Activated CD4-positive, alpha-beta T cell treated with anti-CD3 and anti-CD28 coated beads, Interleukin-2, amount 50 U/mL, for 1 hour (primary cell): ENCODE measurements at places on chromosomes 1 and 21.

DNA sequence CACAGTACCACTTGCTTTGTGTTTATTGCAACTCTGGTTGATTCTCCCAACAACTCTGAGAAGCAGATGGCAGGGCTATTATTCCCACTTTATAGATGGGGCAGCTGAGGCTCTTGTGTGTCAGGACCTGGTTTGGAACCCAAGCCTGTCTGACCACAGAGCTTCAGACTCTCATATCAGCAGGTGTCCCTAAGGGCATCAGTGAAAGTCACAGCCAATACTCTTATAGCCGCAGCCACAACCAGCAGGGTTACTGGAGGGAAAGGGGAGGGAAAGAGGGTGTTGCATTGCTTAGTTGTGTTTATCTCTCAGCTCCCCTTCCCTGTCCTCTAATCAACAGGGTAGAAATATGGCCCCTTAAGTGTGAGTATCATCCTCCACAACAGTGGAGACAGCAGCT lies 304.0 kb downstream of the RRAGC start:
- DNase-seq, result no peak

DNA sequence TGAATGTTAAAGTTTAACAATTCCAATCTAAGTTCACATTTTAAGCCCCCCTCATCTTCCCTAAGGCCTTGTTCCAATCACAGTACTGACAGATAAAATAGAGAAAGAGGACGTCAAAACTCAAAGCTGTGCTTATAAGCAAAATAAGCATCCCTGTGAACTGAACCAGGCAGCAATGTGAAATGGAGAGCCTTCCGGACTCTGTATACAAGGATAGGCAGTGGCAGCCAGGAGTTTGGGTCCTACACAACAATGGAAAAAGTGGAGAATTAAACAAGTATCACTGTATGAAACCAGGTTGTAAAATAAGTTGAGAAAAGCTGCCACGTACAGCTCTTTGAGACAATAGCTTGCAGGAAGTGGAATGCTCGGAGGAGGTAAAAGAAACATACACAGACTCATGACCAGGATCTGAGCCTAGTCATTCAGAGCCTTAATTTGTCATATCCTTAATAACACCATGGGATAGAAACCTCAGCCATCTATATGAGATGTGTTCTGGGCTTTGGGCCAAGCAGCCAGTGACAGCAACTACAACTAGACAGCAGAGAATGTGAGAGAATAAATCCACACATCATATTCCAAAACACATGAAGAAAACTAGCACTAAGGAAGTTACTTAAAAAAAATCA lies 55.2 kb upstream of the PALMD start:
- DNase-seq, result no peak

DNA sequence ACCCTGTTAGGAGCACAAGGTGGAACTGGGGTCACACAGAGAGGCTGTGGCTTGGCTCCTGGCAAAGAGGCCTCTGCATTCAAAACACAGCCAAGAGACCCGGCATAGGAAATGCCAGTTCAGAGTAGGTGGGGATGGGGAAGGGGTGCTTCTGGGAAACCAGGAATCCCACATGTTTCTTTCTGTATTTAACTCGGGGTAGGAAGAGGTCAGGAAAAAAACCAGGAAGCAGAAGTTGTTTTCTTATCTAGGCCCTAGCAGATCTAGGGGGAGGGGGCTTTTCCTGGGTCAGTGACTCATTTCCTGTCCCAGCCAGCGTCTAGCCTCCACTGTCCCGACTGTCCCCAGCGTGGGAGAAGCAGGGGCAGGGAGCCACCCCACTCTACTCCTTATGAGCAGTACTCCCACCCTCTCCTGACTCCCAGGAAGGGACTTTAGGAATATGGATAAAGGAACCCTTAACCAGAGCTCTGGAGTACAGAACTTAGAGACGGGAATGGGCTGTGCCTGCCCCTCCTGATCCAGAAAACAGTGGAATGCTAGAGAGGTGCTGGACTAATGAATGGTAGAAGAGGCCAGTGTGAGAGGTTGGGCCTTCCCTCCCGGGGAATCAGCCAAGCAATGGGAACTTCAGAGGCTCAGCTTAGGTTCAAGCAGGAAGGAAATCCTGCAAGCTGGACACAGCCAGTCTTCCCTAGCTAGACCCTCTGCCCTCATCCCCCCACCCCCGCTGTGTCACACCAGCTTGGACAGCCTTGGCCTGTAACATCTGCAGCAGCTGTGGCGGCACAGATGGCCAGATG lies 5.7 kb downstream of the FHL3 start:
- DNase-seq, result no peak

- DNase-seq, result peak; percentile 72
Measured at GRCh38 chr1:155255243-155256007, at the start of gene ENTREP3. Gene ENTREP3, minus strand, starts transcription at chr1:155255483. Its CDS starts 606 bp downstream, at chr1:155254877.

- DNase-seq, result no peak
Measured at GRCh38 chr1:152870831-152871730, 7.0 kb upstream of the SMCP start.

DNA sequence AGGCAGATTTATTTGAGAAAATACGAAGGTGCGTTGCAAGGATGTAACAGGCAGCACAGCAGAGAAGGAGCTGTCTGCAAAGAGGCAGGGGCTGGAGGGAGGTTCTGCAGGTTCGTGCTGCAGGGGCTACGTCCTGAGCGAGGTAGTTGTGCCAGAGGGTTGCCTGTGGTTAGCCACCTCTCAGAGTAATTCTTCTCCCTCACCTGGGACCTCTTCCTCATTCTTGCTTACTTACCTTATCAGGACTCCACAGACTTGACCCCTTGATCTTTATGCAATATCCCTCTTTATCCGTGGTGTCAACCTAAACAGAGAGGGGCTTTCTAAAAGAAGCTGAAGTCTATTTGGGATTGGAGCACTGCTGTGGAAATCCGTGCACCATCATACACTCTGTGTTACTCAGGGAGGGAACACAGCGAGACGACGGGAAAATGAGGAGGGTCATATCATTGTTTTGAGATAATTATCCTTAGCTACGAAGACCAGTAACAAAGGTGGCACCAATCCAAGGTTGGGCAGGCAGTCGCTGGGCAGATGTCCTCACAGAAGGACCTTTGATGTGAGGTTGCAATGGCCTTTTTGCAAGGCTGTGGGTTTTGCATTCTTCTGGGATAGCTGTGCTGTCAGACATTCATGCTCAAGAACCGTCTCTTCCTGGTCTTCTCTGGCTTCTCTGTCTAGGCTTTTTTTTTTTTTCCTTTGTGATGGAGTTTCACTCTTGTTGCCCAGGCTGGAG lies 82.8 kb downstream of the WDR4 start:
- DNase-seq, result no peak

DNA sequence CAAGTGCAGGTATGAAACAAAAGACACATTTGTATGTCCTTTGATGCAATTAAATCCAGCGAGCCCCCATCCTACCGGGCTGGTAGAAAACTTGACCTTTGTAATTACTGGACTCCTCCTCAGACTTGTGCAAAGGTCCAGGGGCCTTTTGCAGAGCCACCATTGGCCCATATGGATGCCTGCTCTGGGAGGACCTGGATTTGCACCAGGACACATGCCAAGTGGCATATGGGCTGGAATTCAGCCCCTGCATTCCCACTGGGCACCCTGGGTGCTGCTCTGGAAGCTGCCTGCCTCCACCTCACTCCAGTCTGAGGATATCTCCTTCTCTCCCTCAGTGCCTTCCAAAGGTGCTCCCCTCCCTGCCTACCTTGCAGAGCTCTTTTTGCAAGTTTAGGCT lies 36.0 kb downstream of the LACTBL1 start:
- no peak for DNase-seq

- no peak for DNase-seq
Measured at GRCh38 chr21:43913928-43914327, 48.9 kb downstream of the AGPAT3 start.

- no peak for DNase-seq
Measured at GRCh38 chr1:196910215-196910614, 22.4 kb downstream of the CFHR4 start.

DNA sequence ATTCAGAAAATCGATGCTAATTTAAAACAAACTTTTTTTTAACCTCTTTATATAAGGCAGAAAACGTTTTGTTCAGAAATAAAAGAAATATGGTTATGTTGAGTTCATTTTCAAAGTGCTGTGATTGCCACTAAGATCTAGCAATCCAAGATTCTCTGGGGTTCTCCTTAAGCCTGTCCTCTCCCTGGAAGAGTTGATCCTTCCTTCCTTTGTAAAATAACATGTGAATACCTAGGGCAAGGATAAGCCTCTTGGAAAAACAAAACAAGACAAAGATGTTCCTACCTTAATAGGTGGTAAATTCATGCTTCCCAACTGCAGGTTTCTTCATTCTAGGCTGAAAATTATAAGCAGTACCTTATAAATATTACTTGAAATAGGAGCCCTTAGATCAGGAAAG lies 18.0 kb upstream of the FOXD3 start:
- DNase-seq, result no peak

GRCh38 chr1:19049128-19049768 lies 92.8 kb upstream of the IFFO2 start:
- no peak for DNase-seq

GRCh38 chr1:185069202-185069772 lies 23.9 kb downstream of the RNF2 start:
- DNase-seq, result no peak

GRCh38 chr1:91885716-91886506 lies at the start of gene TGFBR3:
Gene TGFBR3, minus strand, starts transcription at chr1:91886151. Its CDS starts 24,620 bp downstream, at chr1:91861531.
- peak; percentile 73 for DNase-seq

DNA sequence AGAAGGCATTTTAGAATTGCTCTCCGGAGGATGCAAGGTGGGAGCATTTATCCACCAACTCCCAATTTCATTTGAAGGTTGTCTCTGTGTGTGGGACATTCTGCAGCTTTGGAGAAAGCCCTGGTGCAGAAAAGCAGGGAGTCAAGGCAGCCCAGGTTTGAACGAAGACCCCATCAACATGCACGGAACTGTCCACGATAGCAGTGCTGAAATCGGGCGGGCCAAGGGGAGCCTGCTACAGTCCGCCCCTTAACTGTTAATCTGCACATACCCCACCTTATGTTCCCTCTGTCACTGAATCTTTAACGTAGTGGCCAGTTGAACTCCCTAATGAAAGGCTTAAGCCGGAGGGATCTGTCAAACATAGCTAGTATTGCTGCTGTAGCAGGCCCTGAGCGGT lies 68.8 kb upstream of the C1orf174 start:
- DNase-seq, result no peak

DNA sequence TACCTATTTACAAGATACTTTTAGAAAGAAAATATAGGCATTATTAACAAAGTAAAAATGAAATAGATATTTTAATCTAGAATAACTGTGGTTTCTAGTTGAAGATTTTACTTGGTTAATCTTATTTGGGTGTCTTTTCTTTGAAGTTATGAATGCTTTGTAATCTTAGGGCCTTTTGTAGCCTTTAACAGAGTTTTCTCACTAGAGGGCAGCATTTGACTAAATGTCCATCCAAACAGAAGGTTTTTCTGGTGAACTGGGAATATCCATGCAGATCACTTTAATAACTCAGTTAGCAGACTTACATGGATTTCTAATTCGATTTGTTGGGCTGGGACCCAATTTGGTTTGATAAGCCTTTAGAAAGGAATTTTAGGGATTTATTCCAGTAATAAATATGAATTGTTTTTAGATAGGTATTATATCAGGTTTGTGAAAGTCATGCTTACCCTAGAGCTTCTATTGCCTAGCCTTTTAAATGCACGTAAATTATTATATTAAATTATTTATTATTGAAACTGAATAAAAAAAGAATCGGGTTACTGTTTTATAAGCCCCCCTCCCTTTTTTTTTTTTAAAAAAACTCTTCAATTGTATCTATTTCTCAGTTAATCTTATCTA lies 119.7 kb downstream of the ZNF326 start:
- no peak for DNase-seq

DNA sequence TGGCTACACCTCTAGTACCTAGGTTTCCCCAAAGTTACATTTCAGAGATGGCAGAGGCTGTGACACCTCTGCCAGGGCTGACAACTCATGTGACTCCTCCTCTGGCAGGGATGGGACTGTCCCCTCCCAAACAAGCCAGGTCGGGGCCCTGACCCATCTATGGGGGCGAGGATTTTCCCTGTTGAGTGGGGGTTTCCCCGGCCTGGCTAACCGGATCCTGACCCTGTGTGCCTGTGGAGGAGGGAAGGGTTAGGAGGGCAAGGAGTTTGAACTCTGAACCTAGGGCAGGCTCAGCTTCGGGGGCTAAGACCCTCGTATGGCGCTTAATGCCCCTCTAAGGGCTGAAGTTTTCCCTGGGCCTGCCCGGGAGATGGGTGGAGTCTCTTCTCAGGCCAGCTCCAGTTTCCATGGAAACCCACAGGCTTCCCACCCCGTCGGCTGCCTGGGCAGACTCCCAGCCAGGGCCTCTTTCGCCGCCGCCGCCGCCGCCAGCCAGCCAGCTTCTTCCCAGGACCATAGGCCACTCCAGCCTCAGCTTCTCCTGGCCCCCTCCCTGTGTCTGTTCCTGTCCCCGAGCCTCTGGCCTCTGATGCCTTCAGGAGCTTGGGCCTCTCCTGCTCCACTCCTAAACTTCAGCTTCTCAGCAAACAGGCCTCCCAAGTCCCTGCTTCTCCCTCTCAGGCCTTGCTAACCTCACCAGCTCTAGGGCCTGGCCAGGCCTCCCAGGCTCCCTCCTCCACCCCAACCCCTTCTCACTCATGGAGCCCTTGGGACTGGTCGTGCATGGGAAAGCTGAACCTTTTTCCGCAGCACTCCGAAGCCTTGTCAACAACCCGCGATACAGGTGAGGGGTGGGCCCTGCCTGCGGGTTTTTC lies at the start of gene BTBD19:
Gene BTBD19 (plus strand): TSS at position 461 of the 875 bp plus-strand sequence. CDS start 298 bp downstream, at position 759.
- DNase-seq, result peak; percentile 31

GRCh38 chr1:158649052-158649451 lies 37.5 kb downstream of the SPTA1 start:
- no peak for DNase-seq

DNA sequence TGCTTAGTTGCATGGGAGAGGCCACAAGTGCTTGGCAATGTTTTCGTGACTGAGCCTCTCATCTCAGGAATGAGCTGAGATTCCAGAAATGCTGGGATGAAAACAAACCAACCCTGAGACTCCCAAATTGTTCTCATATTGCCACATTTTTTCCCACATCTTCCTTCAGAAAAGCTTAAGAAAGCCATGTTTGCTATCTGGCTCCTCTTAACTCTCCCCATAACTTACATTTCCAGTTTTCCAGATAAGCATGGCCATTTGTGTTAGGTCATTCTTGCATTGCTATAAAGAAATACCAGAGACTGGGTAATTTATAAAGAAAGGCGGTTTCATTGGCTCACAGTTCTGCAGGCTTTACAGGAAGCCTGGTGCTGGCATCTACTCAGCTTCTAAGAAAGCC lies 17.2 kb downstream of the DSCAM start:
- no peak for DNase-seq

DNA sequence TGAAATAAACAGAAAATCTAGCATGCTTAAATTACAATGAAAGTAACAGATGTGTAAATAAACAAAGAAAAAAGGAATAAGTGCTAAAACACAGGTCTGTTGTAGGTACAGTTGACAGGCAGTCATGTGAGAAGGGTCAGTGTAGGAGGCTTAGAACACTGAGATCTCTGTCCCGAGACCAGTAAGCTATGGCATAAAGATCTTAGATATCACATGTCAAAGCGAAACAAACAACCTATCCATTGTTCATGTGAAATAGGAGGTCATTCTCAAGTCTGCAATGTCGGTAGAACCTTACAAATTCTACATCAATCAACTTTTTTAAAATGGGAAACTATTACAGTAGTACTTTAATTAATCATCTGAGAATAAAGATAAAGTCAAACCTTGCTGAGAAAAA lies 428.9 kb upstream of the ADGRL2 start:
- no peak for DNase-seq
